Liver (tissue), 10 donors: ENCODE measurements at places on chromosomes 5 and 9. TPM values are rescaled to one million over a fixed set of nuclear protein-coding genes. Genes with fewer than 3 reads are reported as not detected.

SLC34A1 gene
- 0.33 TPM for polyA plus RNA-seq

DNA sequence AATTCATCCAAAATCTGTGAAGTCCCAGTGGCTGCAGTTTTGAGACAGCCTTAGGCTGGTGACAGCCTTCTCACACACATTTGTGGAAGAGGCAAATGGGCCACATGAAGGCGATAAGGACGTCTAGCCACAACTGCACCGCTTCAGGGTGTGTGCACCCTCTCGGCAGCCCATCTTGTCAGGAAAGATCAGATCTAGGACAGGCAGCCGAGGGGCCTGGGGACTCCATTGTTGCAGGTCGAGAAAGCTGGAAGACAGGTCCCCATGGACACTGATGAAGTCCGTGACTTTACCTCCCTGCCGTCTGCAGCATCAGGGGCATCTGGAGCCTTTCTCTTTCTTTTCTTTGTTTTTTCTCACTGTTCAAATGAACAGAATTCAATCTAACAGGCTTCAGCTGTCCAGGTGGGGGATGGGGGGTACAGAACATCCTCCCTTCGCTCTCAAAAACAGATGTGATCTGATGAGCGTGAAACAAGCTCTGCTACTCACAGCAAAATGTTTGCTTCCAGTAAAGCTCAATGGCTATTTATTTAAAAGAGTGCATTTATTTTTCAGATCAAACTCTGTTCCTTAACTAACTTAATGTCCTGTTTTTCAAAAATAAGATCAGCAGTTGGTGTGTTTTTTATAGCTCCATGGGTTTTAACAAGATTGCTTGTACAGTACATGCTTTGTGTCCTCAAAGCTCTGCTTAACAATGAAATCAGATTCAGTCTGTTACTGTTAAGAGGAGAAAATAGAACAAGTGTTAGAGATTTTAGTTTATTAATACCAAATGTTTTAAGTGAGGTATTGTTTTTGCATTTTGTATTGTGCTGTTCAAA lies 111.8 kb upstream of the OTULINL start:
- no peak for DNase-seq

PCDHB6 gene
- polyA plus RNA-seq: 0.06 TPM

DNA sequence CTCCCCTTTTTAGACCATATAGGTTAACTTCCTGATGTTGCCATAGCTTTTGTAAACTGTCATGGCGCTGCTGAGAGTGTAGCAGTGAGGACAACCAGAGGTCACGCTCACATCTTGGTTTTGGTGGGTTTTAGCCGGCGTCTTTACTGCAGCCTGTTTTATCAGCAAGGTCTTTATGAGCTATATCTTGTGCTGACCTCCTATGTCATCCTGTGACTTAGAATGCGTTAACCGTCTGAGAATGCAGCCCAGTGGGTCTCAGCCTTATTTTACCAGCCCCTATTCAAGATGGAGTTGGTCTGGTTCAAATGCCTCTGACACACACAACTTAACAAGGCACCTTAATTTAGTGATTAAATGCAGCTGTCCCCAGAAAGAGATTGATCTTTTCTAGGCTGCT lies 23.9 kb upstream of the KDM4C start:
- DNase-seq: no peak

ASPN gene
- polyA plus RNA-seq: 6.6 TPM

GAS1 gene
- 1.0 TPM for polyA plus RNA-seq

DNA sequence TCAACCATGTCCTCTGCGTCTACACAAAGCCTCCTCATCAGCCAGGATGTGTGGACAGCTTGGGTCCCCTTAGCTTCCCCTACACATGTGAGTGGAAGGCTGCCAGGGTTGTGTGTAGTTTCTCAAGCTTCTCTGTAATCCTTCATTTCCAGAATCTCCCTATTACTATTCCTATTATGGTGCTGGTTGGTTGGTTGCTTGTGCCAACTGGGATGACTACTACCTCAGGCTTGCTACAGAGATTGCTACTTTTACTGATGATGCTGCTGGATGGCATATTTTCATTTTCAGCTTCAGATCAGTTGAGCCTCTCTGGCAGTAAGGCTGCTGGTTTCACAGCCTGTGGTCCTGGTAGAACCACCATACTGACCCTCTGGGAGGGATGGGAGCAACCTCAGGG lies 39.9 kb downstream of the ATG10 start:
- DNase-seq: no peak

DNA sequence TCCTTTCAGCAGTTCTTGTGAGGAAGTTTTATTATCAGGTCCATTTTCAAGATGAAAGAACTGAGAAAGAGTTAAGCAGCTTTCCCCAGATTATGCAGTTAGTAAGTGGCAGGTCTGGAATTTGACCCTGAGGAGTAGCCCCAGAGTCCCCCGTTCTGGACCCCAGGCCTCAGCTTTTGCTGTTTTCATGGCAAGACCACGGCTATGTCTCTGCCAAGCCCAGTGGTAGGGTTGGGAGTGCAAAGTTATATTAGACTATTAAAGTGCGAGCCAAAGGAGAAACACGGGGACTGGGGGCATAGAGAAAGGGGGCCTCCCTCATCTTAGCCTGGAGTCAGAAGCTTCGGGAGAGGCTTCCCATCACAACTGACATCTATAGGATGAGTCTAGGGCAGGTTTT lies 19.3 kb upstream of the ORM1 start:
- DNase-seq: no peak

DNA sequence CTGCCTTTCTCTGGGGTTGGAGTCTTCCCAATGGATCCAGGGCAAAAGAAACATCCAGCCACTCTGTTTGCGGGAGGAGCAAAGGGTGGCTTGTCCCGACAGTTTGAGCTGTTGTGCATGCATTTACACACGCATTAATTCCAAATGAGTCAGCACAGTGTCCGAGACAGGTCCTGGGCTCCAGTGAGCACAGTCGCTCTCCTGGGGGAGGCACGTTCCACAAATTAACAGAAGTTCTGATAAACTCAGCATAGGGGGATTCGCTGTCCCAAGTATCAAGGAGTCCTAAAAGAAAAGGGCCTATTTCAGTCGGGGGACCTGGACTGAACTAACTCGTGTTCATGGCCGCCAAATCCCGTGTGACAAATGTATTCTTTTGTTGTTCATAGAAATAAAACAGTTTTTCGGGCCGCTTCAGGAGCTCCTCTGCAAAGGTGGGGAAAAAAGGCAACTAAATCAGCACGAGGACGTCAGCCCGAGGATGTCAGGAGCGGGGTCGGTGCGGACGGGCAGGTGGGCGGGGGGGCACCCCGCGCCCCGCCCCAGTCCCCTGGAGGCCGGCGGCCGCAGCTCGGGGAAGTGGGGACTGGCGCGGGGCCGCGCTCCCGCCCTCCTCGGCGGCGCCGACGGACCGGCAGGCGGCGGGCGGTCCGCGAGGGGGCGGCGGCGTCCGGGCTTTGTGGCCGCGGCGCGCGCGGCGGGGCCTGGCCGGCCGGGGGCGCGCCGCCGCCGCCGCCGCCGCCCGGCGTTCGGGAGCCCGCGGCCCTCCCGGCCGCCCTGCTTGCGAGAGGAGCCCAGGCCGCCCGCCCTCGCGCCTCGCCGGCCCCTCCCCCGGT lies at the start of gene MSANTD3:
Gene MSANTD3 (plus strand): TSS at position 614 of the 836 bp plus-strand sequence. CDS start 14,796 bp downstream, outside the sequence.
- peak; percentile 58 for DNase-seq

PCDHB11 gene
- polyA plus RNA-seq: 0.08 TPM

DNA sequence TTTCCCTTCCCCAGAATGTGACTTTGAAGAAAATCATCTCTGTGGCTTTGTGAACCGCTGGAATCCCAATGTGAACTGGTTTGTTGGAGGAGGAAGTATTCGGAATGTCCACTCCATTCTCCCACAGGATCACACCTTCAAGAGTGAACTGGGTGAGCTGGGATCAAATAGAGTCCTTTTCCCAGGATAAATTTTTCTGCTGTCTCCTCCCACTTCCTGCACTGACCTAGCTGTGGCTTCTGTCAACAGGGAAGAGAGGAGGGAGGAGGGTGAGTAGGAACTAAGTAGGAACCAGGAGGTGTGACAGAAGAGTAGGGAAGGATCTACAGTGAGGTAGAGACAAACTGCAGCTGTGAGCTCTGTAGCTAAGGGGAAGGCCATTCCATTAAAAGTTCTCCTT lies 69.3 kb downstream of the MAMDC2 start:
- no peak for DNase-seq

DNA sequence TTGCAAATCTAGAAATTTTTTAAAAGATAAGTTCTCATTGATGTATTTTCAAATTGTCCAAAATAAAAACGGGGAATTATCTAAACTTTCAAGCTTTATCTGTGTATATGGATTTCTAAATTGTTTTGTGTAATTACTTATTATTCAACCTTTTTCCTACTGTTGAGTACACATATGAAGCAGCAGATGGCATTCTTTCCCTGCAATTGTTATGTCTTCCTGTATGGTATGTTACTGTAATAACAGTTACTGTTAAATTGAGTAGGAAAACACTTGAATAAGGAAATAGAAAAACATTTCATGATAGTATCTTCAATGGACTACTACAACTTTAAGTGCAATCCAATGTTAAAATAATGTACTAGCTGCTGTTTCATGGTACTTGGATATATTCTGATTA lies 124.8 kb downstream of the RANBP17 start:
- no peak for DNase-seq
